ENCODE measurements at places on chromosomes 12 and 14.

GRCh38 chr12:69835081-69835480 is 10.1 kb downstream of the MYRFL start:
- no peak for DNase-seq

DNA sequence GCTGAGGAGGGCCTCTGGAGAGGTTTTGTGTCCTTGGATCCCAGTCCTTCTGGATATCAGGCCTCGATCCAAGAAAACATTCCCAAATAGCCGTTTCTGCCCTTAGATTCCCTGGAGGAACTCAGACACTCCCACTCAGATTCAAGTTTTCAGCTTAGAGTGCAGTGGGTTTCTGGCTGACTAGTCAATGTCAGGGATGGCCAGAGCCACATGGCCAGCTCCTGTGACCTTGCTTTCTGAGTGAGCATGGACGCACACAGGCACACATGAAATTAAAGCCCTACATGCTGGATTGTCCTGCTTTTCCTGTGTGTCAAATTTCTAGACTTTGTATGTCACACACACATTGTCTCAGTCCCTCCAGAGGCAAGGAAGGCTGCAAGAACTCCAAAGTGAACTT is 86.2 kb downstream of the TNFAIP2 start:
- no peak for DNase-seq

- peak; percentile 75 for DNase-seq
Measured at GRCh38 chr14:90512329-90512991, 115.6 kb downstream of the CALM1 start.

DNA sequence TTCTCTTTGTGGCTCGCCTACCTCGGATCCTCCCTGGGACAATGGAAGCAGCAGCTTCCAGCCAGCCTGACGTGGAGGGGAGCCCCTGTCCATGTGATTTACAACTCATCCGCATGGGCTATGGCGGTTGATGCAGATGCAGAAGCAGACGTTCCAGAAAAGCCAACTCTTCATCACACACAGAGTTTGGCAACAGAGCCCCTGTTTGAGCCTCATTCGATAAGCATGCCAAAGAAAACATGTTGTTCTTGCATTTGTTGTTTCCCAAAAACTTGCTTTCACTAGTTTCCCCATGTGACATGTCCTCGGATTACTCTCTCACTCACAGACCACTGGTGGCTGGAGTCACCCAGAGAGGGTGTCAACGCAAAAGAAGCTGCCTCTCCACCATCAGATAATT is 16.4 kb upstream of the TC2N start:
- DNase-seq = no peak

DNA sequence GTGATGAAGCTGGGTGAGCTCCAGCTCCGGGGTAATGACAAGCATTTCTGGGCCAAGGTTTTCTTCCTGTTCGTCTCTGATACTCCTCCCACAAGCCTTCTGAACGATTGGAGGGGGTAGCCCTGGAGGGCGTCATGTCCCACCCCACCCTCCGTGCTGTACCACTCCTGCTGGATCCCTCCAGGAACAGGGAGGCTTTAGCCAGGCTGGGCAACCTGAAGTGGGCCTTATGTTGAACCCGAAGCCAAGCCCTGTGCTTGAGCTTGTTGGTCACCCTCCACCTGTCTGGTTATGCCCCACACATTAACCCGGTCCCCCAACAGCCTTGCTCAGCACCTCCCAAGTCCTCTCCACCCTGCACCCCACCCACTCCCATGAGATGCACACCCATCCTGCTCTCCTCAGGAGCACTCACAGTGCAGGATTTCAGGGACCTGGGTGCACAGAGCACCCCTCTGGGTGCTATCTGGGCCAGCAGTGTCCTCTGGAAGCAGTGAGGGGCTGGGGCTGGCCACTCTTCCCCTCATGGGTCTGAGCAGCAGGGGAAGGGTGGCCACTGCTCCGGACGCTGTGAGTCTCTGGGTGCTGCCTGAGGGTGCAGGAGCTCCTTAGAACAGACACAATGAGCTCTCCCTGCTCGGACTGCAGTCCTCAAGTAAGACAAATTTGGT is 6.8 kb upstream of the KRT83 start:
- no peak for DNase-seq

DNA sequence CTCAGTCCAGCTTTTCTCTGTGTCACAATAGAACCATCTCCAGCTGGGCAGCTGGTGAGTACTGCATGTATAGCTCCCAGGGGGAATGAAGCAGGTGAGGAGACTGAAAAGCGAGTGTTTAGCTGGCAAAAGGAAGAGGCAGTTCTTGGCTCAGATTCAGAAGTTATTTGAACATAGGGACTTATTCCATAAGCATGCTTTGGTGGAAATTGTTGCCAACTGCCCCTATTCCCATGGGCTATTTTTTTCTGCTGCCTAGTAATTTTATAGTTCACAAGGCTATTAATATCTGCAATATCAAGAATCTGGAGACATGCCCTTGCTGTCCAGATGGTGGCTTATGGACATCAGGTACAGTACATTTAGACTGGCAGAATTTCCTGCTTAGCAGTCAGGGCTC is 1112.7 kb downstream of the LRFN5 start:
- no peak for DNase-seq

- DNase-seq = no peak
Measured at GRCh38 chr12:115962216-115962615, 315.3 kb downstream of the MED13L start.

DNA sequence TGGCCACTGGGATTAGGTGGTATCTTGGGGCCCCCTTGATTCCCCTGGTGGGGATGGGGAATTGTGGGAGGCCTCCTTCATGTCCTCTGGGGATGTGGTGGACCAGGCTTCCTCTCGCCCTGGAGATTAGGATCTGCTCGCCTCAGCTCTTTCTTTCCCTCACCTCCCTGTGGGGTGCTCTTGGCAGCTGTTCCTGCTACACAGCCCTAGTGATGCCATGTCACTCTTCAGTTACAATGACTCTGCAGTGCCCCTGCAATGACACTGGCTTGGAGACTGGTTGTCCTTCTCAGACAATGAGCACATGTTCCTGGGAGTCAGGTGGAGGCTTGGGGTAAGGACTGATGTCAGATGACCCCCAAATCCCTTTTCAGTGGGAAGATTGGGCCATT is 83.9 kb downstream of the ADCK1 start:
- DNase-seq = no peak

- DNase-seq = no peak
Measured at GRCh38 chr12:60693019-60693626, 1097.3 kb downstream of the SLC16A7 start.

- no peak for DNase-seq
Measured at GRCh38 chr12:108905725-108906124, 25.8 kb downstream of the DAO start.

- no peak for DNase-seq
Measured at GRCh38 chr14:59344691-59345455, 120.3 kb downstream of the GPR135 start.

DNA sequence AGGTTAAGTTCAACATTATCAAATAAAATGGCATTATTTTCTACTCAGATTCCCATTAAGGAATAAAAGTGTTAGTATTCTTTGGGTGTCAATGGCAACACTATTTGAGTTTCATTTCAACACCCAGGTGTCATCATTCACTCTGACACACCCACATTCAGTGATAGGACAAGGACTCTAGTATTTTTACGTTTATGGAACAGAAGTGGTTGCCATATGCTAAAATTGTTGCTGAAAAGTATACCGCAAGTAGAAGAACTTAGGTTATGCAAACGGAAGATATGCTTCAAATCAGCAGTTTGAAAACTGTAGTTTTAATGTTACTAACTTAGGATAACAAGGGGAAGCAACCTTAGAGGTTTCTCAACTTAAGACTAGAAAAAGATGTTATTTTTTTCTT is 20.0 kb upstream of the SGPP1 start:
- DNase-seq = no peak

DNA sequence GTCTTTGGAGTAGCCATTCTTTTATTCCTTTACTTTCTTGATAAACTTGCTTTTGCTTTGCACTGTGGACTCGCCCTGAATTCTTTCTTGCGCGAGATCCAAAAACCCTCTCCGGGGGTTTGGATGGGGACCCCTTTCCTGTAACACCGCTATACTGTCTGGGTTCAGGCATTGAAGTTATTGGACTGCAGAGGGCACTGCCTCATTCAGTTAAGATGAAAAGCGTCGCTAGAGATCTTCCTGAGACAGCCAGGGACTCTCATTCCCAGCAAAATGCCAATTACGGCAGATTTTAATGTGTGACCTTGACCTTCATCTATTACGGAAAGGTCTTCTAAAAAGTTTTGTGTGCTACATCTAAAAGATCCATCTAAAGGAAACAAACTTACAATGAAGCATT is 17.3 kb upstream of the RIMKLB start:
- no peak for DNase-seq

- DNase-seq = no peak
Measured at GRCh38 chr14:55780156-55780946, 200.3 kb downstream of the KTN1 start.

GRCh38 chr14:41280745-41281144 is 325.9 kb upstream of the LRFN5 start:
- no peak for DNase-seq

DNA sequence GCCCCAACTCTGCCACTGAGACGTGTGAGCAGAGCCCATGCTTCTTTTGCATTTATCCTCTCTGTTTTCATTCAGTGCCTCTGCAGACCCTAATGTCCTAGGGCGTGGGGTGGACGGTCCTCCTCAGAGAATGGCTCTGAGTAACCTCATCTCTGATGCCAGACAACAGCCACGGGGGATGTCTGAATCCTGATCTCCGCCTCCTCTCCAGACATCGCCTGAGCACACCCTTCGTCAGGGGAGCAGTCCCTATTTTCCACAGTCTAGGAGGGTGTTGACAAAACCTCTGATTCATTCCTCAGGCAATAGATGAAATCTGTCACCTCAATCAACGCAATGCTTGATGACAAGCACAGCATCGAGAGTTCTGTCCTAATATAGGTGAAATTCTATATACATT is 109.2 kb upstream of the DYRK2 start:
- no peak for DNase-seq

GRCh38 chr12:98697209-98697608 is 52.1 kb downstream of the APAF1 start:
- DNase-seq = no peak

DNA sequence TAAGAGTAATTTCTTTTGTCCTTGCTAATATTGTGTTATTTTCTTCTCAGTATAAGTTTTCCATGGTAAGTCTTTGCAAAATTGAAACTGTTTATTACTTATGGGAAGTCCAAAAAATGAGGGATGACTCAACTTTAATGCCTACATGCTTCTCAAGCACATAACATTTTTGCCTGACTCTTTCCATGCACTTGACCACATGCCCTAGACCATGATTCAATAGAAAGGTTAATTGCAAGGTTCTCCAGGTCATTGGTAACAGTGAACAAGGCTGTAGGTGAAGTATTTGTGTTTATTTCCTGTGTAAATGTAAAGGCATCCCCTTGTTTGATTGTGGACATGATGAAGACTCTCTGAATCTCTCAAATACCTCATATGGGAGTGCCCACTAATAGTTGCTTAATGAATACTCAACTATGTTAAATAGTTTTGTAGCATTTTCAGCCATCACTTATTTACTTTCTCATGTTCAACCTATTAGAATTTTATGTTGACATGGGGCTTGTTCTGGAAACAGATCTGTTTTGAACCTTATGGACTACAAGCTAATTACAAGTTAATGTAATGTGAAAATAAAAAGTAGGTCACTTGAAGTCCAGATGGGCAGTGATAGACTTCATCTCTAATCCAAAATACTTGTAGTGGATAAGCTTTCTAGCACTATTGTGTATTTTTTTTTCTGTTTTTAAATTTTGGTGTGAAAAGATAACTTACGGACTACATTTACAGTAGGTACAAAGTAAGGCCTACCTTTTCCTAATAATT is 131.7 kb downstream of the TMTC2 start:
- DNase-seq = no peak

DNA sequence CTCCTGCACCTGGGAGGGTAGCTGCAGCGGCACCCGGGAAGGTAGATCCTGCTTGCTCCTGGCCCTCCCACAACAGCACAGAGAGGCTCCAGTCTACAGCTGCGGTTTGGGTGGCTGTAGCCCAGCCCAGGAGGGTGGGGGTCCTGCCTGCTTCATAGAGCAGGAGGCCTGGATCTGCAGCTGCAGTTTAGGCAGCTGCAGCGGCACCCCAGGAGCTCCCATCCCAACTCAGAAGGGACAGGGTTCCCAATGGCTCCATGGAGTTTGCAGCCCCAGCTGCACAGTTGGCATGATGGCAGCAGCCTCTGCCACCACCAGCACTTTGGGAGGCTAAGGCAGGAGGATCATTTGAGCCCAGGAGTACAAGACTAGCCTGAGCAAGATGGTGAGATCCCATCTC is 38.5 kb downstream of the TIMELESS start:
- DNase-seq = no peak

- no peak for DNase-seq
Measured at GRCh38 chr12:100753837-100754236, 40.7 kb upstream of the ANO4 start.

DNA sequence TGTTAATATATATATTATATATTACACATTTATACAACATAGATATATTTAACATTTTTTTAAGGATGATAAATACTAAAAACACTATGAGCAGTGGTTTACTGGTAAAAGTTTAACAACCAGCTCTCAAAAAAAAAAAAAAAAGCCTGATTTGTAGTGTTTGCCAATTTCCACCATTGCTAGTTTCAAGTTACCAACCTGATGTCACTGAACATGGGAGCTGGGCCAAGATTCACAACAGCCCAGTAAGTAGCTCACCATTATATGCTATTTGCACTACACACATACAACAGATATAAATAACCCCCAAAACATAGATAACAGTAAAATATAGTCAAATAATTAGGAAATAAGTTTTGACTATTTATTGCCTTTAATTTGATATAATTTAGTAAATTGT is 28.9 kb upstream of the TMX1 start:
- no peak for DNase-seq

GRCh38 chr12:1566449-1567135 is 27.8 kb downstream of the FBXL14 start:
- peak; percentile 66 for DNase-seq

- peak; percentile 76 for DNase-seq
Measured at GRCh38 chr12:12159988-12160387, 89.2 kb downstream of the BCL2L14 start.

- DNase-seq = peak; percentile 35
Measured at GRCh38 chr14:74891870-74892269, 10.2 kb downstream of the DLST start.

GRCh38 chr12:82955043-82955442 is 268.3 kb downstream of the TMTC2 start:
- no peak for DNase-seq

DNA sequence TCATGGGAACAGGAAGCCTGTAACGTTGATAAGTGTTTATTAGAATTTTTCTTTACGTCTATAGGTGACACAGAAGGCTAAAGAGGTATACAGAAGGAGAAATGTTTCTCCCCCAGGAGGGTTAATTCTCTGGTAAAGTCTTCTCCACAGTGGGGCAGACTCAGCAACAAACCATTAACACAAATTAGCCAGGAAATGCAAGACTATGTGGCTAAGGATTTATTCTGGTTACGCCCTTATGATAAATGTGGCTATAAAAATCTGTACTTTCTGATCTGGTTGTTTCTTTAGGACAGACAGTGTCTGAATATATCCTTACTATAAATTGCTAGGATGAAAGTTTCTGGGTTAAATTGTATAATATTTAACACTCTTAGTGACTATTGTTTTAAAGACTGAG is 423.3 kb downstream of the FLRT2 start:
- DNase-seq = peak; percentile 51

- DNase-seq = peak; percentile 88
Measured at GRCh38 chr12:53053218-53054111, 3.6 kb downstream of the TNS2 start.

Data from osteoblast (primary cell).